Anterior cingulate cortex (tissue), 58 donors: ENCODE measurements at places on chromosomes 16 and 17.

DNA sequence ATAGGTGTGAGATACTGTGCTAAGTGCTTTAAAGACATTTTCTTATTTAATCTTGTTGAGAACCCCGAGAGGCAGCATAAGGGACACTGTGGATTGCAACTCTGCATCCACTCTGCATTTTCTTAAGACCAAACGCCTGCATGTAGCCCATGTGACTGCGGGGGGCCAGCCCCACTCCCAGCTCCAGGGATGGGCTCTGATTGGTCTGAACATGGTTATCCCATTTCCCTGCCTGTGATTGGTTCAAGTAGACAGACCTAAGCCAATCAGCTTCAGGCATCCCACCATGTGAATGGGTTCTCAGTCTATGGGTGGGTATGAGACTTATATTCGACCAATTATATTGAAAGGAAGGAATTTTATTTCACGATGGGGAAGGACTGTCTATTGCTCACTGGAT, 33.2 kb upstream of the USP7 start:
- no peak for DNase-seq

- no peak for DNase-seq
These were observed 2.9 kb upstream of the SRCIN1 start for GRCh38 chr17:38608648-38609047.

GRCh38 chr17:51947160-51947735, 211.3 kb downstream of the CA10 start:
- DNase-seq = no peak

DNA sequence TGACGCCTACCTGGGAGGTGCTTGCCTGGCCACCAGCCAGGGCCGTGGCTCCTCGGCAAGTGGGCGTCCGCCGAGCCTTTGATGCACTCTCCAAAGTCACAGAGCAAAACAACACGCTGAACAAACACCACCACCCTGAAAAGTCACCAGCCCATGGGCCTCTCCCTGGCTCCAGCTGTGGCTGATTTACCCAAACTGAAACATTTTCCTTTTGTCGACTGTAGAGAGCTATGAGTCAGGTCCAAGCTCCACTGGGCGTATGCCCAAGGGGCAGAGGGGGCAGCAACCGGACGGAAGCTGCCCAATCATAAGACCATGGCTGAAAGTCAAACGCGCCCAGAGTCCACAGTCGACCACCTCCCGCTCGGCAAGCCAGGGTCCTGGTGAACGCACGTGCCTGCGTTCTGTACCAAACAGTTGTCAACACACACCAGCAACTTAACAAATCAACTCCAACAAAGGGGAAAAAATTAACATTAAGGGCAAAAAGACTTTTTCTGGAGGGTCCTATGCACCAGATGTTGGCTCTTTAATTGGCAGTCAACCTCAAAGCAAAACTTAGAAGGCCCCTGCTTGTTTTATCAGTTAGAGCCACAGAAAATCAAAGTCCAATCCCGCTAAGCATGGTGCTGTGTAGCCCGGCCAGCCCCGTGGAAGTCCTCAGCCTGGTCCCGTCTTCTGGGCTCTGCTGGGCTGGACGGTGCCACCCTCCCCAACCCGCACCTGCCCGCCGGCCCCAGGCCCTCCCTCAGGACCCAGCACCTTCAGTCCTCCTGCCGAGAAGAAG, 47.3 kb downstream of the TBC1D16 start:
- DNase-seq = no peak
